ENCODE measurements at places on chromosomes 6 and 20.

DNA sequence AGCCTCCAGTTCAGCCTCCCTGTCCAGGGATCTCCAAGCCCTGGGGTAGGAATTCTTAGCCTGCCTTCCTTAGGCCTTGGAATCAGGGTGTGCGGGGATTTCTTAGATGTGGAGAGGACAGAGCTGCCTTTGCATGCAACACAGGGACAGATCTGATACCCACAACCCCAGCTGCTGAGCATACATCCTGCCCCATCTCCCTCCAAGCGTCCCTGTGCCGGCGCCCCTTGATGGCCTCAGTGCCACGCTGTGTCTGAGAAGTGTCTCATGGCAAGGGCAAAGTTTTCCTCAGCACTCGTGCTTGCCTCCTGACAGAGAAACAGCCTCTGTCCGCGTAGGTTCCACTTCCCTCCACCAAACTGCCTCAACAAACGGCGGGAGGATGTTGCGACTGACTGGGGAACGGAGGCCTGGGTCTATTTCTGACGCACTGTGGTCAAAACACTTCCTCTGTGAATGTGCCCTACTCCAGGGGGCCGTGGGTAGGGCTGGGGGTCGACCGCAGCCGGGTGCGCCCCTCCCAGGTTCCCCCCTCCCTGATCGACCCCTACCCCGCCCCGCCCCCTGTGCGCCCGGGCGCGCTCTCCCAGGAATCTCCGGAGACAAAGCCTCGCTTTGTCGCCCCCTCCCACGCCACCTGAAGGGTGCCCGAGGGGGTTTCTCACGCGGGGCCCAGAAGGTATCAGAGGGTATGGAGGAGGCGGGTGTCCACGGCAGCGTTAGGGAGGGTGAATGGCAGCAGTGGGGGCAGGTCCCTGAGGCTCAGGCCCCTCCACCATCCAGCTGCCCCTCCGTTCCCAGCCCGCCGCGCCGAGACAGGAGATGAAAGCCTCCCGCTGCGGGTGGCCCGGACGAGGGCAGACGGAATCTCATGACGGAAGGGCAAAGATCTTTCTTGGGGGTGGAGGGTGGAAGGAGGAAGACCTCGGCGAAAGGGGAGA lies 806 bp downstream of the MICAL1 start:
- DNase-seq: no peak

GRCh38 chr6:121161886-121162285 lies 172.4 kb downstream of the TBC1D32 start:
- DNase-seq: no peak

DNA sequence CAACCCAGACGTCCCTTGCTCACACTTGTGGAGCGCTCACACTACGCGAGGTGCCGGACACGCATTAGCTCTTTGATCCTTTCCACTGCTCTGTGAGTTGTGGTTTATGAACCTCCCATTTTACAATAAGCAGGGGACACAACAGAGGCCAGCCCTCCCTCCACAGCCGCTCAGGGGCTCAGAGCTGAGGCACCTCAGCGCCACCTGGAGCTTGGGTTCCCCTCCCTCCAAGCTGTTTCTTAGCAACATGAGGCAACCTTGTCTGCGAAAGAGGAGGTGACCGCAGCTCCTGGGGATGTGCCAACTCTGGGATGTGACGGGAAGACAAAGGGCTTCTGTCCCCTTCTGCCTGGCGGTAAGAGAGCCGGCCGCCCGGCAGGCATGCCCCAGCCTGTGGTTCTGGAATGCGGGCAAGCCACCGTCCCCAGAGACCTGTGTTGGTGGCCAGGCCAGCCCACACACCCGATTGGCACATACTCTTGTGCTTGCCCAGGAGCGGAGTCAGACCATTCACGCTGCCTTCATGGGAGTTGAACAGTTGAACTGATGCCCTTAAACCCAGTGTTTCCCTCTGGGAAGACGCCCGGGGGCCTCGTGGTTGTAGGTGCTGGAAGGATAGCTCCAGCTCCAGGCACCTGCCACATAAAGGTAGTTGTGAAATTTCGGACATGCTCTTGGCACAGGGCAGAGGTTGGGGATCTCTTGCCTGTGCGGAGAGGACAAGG lies 44.5 kb downstream of the RBM38 start:
- peak; percentile 96 for DNase-seq

- no peak for DNase-seq
Observed at GRCh38 chr20:51660672-51661608, 107.2 kb downstream of the ATP9A start.

DNA sequence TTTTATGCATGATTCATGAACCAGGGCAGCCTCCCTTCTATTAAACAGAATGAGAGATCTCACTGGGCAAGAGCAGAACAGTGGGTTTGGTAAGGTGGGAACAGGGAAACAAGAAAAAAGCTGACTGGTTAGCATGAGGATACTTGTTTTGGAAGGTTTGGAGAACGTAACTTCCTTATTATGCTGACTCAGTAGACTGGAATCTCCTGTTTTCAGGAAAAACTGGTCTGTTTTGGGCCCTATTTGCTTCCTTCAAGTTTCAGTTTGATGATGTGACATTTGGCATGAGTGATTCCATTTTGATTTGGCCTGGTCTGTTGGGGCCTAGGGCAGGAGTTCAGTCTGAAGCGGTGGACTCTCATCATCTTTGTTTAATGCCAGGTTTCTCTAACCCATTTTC lies 172.0 kb downstream of the MYLK4 start:
- DNase-seq: no peak

DNA sequence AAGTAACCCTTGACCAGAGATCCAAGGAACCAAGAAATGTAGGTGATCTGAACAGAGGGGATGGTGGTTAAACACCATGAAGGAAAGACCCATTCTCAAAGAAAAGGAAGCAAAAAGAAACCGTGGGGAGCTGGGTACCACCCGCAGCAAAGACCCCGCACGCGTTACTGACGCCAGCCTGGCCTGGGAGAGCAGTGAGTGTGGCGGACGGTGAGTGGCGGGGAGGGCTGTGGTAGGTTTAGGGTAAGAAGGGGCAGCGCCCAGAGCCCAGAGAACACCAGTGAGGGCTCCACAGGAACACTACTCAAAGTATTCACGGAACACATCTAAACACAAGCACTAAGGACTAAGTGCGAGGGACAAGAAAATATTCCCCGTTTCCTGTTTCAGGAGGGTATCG lies 4.2 kb downstream of the GMEB2 start:
- DNase-seq: peak; percentile 83

- DNase-seq: no peak
Observed at GRCh38 chr6:142943711-142944123, 1.3 kb downstream of the HIVEP2 start.

- DNase-seq: no peak
Observed at GRCh38 chr6:163739408-163739725, 324.8 kb downstream of the QKI start.

GRCh38 chr6:156687789-156688619 lies 89.2 kb upstream of the ARID1B start:
- no peak for DNase-seq

DNA sequence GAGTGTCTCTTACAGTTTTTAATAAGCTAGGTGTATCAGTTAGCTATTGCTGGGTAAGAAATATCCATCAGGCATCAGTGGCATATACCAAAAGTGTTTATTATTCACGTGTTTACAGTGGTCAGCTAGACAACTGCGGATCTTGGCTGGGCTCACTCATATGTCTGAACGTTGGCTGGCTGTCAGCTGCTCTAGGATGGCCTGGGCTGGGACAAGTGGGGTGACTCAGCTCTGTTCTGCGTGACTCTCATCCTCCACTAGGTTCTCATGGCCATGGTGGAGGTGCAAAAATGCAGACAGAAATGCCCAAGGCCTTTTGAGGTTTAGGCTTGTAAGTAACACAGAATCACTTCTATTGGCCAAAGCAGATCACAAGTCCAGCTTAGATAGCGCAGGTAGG lies 22.0 kb downstream of the ZNF341 start:
- no peak for DNase-seq

- DNase-seq: no peak
Observed at GRCh38 chr6:53426667-53427270, 78.0 kb upstream of the ELOVL5 start.

GRCh38 chr20:57032847-57033246 lies 233.6 kb downstream of the BMP7 start:
- peak; percentile 61 for DNase-seq

DNA sequence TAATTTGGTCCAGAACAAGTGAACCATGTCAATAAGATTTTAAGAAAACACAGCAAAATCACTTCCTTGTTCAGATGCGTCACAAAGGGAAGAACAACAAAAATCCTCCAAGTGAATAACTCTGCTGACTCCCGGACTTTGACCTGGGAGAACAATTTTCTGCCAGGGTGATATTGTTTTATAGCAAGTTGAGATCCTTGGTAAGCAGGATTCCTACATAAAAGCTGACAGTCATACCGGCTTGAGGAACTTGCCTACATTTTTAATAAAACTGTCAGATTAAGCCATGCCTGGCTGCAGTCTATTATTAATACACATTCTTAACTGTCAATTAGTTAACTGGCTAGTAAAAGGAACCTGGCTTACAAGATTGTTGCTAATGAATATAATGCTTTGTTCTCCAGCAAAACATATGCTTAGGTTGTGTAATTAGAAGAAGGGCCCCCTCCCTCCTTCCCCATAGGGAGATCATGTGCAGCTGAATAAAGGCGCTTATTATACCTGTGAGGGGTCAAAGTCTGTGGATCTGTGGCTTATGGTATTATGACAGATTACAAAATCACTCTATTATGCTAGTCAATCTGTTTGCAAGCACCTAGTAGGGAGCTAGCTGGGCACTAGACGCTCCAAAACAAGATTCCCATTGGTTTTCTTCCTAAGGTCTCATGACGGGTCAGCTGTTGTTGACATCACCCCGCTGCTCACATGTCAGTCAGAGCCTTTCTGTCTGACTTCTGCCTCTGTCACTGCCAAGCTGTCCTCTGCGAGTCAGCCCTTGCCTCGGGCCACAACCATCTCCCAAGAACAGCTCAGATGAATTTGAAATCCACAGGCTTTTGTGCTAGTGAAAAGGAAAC lies 44.6 kb upstream of the SEC63 start:
- DNase-seq: no peak

DNA sequence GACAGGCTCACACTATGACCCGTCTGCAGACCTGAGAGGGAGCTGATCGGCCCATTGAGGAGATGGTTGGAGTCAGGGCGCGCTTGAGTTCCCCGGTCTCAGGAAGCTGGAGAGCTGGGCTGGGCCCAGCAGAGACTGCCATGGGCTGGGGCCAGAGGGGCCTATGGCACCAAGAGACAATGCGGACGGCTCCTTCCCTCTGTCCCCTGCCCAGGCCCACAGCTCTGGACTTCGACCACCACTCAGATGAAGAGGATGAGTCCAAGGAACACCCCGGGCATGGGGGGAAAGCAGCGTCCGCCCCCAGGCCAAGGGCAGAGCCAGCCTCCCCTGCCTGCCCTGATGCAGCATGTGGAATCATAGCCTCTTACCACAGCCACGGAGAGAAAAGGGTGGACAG lies 40.2 kb upstream of the PHACTR3 start:
- peak; percentile 68 for DNase-seq

GRCh38 chr6:163254341-163254835 lies 160.1 kb upstream of the QKI start:
- DNase-seq: no peak

DNA sequence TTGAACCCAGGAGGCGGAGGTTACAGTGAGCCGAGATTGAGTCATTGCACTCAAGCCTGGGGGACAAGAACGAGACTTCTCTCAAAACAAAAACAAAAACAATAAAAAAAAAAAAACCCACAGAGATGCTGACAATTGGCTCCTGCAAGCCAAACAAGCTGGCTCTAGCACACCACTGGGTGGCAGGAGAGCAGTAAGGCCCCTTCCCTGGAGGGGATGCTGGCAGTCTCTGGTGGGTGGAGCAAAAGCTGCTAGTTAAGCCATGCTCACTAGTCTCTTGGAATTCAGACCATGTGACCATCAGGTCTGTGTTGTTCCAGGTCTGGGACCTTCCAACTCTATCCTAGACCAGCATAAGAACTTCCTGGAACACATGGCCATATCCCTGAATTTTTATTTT lies 18.9 kb upstream of the DSN1 start:
- no peak for DNase-seq

GRCh38 chr6:33279257-33279695 lies 2.4 kb downstream of the B3GALT4 start:
- DNase-seq: no peak

GRCh38 chr20:25066386-25066785 lies 8.4 kb upstream of the ACSS1 start:
- peak; percentile 19 for DNase-seq

GRCh38 chr6:32175322-32175710 lies 568 bp downstream of the AGPAT1 start:
- no peak for DNase-seq

- no peak for DNase-seq
Observed at GRCh38 chr6:63790334-63790733, 154.7 kb downstream of the PHF3 start.

DNA sequence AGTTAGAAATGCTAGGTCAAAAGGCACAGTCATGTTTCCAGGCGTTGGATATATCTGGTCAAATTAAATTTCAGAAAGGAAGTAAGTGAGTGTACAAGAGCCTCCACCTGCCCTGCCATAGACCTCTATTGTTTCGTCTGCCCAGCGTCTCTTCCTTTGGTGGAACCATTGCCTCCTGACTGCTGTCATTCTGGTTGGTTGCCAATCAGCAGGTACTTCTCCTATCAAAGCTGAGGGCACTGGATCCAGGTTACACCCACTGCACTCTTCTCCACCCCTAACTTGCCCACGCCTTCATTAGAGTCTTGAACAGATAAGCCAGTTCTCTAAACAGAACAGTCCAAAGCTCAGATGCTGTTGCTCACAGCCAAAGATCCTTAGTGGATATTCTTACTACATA lies 2.6 kb upstream of the WFDC5 start:
- peak; percentile 52 for DNase-seq

GRCh38 chr6:44672086-44672485 lies 284.6 kb downstream of the CDC5L start:
- DNase-seq: no peak

DNA sequence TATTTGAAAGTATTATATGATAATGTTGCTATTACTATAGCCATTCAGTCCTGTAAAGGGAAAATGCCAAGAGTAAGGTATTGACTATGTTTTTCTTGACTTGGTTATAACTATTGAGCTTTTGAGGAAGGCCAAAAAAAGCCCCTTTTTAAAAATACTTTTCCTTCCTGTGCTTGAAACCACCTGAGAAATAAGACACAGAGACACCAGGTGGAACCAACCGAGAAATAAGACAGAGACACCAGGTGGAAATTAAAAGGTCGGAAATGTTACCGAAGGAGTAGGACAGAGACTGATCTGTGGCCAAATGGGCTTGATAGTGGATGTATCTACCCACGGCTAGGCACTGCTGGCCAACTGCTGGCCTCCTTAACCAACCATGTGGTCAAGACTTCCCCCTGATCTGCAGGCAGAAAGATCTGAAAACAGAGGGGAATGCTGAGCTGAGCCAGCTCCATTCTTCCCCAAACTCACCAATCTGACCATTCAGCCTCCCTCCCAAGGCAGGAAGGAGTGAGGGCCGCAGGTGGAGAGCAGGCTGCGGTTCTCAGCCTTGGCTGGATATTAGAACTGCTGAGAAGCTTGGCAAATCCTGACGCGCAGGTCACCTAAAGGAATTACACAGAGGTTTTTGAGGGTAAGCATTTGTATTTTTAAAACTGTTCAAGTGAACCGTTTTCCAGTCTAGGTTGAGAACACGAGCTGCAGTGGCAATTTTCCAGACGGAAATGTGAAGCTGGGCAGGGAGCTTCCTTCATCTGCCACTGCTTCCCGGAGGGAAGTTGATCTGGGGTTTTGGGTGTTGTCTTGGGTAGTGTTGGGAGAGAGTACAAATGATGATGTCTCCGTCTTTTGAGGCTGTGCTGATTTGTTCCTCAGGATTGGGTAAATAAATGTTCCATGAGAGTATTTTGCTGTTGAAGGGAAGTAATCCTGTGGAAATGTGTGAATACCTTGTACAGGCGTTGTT lies 121.7 kb upstream of the EXOC2 start:
- no peak for DNase-seq

All from RWPE2 (cell line).